ENCODE measurements at places on chromosomes 1 and 21.

DNA sequence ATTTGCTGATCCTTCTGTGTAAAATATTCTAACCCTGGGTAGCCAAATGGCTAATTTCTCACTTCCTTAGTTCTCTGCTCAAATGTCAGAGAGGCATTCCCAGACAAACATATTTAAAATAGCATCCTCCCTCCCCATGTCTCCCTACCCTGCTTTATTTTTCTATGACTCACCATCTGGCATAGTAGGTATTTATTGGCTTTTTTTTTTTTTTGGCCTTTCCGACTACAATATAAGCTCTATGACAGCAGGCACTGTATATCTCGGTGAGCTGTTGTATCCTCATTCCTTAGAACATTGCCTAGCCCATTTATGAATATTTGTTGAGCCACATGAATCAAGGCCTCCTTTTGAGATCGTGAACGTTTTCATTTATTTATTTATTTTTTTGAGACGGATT lies 1.5 kb upstream of the NEK7 start:
- DNase-seq, result no peak

DNA sequence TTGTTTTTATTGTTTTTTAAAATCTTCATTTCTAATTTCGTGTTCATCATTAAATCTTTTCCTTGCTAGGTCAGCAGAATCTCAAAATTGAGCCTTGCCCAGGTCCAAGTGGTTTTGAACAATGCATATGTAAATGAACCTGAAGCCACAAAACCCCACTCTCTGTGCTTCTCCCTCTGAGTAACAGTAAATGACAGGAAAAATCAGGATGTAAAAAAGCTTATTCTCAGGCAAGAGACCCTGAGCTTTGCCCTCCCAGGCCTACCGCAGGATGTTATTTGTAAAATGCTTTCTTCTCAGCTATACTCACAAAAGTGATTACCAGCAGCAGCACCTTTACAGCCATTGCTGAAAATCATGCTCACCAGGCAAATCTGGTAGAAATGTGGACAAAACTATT lies 47.6 kb downstream of the TYW3 start:
- DNase-seq, result no peak

GRCh38 chr1:173867141-173867752 lies 542 bp downstream of the GAS5 start:
- no peak for DNase-seq

- DNase-seq, result no peak
Measured at GRCh38 chr1:20095564-20096434, 23.5 kb downstream of the PLA2G2D start.

DNA sequence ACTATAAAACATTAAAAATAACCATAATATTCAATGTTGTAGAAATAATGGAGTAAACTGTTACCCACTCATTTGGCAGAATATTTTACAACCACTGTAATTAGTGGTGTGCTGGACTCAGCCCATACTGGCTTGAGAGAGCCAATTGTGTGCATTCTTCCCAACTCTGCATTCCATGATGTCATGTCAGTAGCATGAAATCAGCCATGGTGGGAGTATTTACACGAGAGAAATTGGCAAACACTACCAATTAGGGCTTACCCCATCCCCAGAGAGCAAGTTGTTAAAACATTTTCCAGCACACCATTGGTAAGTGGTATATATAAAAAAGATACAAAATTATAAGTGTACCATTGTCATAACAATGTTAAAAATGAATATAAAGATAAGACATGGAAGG lies 19.1 kb upstream of the QSOX1 start:
- DNase-seq, result no peak

GRCh38 chr21:18449605-18450550 lies 46.3 kb upstream of the TMPRSS15 start:
- no peak for DNase-seq

DNA sequence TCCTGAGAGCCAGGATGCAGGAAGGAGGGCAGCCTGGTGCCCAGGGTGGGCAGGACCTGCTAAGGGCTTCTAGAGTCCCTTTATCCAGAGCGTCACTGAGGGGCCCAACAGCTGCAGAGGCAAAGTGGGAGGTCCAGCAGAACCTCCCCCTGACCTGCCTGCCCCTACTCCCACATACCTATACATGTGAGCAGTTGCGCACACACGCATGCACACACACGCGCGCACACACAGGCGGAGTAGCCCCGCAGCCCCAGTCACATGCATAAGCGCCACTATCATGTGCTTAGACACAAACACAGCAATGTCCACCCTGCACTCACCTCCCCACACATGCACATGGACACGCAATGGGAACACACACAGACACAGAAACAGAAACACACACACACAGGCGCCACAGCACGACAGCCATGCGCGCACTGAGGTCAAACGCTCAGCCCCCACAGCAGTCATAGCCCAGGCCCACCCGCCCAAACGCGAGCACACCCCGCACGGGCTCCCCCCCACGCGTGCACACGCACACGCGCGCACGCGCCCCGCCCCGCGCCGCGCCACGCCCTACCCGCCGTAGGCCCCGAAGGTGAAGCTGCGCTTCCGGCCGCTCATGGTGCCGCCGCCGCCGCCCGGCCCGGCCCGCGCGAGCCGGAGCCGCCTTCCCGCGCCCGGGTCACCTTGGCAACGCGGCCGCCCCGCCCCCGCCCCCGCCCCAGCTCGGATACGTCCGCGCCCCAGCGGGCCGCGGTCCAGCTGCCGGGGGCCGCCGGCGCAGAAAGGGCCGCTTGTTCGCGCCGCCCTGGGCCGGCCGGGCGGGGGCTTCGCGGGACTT lies 17.7 kb downstream of the RAP1GAP start:
- DNase-seq, result no peak

- no peak for DNase-seq
Measured at GRCh38 chr21:36765229-36765628, 66.3 kb downstream of the SIM2 start.

DNA sequence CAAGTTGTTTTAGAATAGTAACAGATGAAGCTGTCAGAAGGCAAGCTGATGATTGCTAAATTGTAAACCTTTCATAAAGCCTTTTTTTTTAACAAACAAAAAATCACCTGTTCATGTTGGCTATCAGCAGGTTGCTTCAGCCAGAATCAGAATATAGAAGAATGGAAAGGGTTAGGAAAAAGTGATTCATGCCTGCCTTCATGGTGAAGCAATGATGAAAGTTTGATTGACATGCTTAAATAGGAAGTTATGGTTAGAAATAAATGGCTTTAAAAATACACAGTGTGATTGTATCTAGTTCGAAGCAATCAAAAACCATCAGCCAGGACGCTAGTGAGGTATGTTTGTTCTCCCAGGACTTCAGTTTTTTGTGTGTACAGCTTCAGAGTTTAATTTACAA lies 37.9 kb downstream of the GABPA start:
- DNase-seq, result peak; percentile 6

DNA sequence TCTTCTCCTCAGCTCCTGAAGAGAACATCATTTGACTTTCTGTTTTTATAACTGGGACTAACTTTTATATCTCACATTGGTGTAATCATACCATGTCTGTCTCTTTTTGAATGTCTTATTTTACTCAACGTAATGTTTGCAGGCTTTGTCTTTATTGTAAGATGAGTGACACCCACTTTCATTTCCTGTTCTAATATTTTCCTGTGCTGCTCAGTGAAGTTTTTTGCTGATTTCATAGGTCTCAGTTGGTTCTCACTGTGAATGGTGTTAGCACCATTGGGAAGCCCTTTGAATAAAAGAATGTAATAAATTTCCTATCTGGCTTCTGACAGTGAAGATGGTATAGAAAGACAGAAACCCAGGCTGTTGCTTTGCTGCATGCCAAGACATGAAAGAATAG lies 84.0 kb downstream of the RAVER2 start:
- DNase-seq, result no peak

GRCh38 chr1:190168116-190168892 lies 309.4 kb downstream of the BRINP3 start:
- DNase-seq, result peak; percentile 77

DNA sequence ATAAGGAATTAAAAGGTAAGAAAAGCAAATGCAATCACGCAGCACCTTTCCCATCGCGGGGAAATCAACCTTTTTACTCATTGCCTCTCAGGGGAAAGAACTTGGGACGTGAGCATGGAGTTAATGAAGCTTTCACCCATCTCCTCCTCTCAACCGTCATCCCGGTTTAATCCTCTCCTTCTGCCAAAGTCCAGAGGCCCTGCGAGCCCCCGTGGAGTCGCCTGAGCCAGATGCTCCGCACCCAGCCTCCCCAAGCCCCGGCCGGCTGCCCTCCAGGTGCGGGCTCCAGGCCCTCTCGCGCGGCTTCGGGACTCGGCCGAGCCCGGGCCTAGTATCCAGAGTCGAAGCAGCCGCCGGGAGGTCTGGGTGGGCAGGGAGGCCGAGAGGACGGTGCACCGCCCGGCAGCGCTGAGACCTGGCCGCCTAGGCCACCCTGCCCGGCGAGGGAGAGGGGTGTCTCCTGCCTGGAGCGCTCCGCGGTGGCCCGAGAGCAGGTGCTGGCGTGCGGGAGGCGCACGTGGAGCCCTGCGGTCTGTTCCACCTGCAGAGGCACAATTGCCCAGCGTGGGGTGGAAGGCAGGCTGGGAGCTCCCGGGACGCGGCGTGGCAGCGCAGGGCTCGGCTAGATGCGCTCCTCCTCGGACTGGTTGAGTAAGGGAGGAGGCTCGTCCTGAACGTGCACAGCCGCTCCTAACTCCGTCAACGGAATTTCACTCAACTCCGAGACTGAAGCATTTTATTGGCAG lies 218.5 kb downstream of the SDCCAG8 start:
- peak; percentile 19 for DNase-seq

DNA sequence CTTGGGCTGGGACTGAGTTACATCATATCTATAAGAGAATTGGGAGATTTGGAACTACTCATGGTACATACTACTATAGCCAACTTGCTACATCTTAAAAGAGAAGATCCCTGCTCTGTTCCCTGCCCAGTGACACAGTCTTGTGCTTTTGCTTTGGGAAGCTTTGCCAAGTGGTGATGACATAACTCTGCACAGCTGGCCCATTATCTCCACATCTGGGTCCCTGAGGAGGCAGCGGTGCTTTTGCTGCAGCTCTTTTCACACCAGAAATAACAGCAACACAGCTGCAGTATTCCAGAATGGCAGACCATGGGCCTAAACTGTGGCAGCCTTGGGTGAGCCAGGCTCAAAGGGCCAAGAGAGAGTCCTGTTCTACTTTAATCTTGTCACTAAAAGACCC lies 296.0 kb downstream of the HHAT start:
- no peak for DNase-seq

- no peak for DNase-seq
Measured at GRCh38 chr1:19921310-19921709, 2.1 kb downstream of the PLA2G2E start.

DNA sequence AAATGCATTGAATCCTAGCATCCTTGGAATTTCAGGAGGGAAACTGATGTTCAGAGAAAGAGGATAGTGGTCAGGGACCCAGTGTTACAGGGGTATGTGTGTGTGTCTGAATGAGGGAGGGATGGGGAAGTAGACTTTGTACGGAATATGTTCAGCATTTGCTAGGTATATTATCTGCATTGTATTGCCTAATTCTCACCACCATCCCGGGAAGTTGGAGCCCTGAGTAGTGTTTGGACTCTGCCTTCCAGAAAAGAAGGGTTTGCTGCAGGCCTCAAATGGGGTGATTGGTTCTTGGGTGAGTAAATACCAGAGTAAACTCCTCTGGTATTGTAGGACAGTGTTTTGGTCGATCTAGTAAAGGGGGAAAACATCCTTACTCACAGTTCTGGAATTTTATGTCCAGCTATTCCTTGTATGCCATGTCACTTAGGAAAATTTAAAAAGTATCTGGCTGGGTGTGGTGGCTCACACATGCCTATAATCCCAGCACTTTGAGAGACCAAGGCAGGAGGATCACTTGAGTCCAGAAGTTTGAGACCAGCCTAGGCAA lies 7.1 kb upstream of the ZNF496 start:
- DNase-seq, result peak; percentile 45

- peak; percentile 92 for DNase-seq
Measured at GRCh38 chr21:45292399-45293219, 4.9 kb upstream of the POFUT2 start.

DNA sequence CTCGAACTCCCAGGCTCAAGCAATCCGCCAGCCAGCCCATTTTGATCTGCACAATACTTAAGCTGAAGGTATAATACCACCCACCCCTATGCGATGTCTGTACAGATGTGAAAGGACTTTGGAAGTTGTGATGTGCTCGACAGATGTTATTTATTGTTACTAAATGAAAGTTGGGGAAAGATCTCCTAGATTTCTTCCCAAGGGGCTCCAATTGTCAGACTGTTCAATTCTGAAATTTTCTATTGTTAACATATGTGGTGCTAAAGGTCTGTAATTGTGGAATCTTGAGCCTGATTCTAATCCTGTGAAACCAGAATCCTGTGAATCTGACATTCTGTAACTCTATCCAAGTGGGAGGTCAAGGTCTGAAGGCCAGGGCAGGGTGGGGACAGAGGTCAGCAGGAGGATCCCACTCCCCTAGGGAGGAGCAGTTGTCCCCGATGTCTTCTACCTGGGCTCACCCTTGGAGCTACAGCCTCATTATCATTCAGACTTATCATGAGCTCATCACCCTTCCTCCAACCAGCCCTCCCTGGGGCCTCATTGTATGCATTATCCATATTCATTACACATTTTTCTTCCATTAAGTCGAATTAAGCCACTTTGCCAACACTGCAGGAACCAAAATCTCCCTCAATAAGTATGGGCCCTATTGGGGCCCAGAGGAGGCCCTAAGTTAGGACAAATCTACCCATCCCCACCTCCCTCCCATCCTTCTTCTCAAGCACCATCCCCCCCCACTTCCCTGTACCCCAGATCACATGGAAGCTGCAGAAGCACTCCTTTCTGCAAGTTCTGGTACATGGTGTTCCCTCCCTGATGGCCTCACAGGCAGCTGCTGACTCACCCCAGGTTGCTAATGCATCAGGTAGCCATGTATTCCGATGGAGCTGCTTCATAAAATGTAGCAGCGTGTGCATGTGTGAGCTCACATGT lies 32.3 kb downstream of the SHISAL2A start:
- DNase-seq, result no peak

DNA sequence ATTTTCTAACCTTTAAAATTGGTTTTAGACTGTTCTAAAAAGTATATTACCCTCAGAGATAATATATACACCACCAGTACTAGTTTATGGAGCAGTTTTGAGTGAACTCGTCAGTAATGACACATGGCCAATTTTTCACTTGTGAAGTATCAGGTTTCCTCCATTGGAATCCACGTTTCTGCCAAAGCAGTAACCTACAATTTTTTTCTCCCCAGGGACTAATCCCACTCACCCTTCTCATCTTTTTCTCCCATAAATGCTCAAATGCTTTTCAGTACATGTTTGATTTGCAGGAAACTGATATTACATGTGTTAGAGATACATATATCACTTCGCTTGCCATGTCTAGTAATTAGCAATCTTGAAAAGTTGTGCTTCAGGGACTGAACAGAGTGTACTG lies 94.1 kb downstream of the COL24A1 start:
- no peak for DNase-seq

- peak; percentile 100 for DNase-seq
Measured at GRCh38 chr1:17128361-17128760, 9.1 kb upstream of the PADI2 start.

GRCh38 chr1:32309960-32310359 lies 18.1 kb downstream of the HDAC1 start:
- no peak for DNase-seq

- no peak for DNase-seq
Measured at GRCh38 chr1:174916846-174917245, 82.9 kb upstream of the CACYBP start.
